ENCODE measurements at places on chromosomes 2 and 18.

- DNase-seq: no peak
Measured at GRCh38 chr2:187594801-187595200, 40.6 kb upstream of the TFPI start.

GRCh38 chr18:26703170-26703930, 155.0 kb upstream of the KCTD1 start:
- DNase-seq: no peak

- DNase-seq: no peak
Measured at GRCh38 chr2:145846982-145847381, 1327.1 kb upstream of the ZEB2 start.

GRCh38 chr2:215729985-215730620, 283.2 kb downstream of the MREG start:
- DNase-seq: no peak

GRCh38 chr18:32770054-32770665, 2.7 kb downstream of the KLHL14 start:
- no peak for DNase-seq

GRCh38 chr2:25664183-25664964, 9.0 kb downstream of the DTNB start:
- no peak for DNase-seq

DNA sequence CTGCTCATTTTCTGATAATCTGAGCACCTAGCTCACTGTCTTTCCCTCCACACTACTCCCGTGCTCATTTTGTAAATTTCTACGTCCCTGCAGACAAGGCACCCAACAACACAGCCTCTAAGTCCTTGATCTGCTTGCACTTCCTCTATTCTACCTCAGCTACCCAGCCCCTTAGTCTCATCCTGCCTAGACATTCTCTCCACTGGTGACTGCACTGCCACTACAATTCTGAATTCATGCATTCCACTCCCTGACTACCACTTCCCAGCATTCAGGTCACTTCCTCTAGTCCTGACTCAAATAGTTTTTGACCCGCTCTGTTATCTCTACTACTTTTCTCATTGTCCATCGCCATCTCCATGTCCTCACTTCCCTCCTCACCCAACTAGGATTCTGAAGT, 155.7 kb downstream of the DYM start:
- no peak for DNase-seq

DNA sequence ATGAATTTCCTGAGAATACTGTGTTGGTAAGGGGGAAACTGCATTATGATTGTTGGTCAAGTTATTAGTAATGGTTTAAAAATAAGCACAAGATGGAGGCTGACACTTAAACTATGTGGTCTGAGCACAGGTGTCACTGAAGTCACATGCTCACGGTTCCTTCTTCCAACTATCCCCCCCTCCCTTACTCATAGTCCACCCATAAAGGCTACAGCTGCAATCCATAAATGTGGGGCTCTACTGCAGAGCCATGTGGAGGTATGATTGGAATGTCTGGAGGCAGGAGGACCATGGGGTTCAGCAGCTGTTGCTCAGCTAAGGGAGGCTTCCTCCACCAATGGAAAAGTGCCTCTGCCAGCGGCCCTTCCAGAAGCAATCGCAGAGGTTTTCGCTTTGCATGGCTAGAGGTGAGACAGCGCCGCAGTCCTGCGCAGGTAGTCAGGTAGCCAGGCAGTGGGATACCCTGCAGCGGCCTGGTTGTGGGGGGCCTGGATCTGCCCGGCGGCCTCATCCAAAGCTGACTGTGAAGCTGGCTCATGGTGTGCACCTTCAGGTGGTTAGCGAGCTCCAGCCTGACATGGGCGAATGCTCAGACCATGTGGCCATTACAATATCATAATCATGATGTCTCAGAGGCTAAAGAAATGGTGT, 249.6 kb downstream of the DCDC2C start:
- no peak for DNase-seq

- no peak for DNase-seq
Measured at GRCh38 chr2:24456599-24457556, 34.2 kb upstream of the NCOA1 start.

DNA sequence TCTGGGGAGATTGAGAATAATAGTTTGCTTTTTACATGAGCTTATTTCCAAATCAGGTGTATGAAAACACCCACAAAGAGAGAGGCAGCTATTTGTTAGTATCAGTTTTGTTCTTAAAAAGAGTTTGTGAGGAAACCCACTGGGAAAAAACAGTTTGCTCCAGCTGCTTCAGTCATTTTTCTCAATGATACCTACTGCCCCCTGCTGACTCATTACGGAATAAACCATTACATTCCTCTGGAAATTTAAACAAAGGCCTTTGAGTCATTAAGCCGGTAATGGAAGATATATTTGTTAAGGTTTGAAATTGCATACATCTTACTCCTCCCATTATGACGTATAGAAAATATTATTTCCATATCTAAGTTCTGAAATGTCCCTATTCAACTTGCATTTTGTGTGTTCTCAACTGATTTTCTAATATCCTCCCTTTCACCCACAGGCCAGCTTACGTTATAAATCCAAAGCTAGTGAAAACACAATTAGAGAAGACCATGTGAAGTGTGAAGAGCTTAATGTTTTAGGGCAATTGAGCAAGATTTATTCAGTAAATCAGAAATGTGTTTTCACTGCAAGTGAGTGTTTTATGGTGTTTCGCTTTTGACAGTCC, 761.6 kb downstream of the DSC3 start:
- no peak for DNase-seq
